ENCODE measurements at places on chromosomes 13 and 19.

DNA sequence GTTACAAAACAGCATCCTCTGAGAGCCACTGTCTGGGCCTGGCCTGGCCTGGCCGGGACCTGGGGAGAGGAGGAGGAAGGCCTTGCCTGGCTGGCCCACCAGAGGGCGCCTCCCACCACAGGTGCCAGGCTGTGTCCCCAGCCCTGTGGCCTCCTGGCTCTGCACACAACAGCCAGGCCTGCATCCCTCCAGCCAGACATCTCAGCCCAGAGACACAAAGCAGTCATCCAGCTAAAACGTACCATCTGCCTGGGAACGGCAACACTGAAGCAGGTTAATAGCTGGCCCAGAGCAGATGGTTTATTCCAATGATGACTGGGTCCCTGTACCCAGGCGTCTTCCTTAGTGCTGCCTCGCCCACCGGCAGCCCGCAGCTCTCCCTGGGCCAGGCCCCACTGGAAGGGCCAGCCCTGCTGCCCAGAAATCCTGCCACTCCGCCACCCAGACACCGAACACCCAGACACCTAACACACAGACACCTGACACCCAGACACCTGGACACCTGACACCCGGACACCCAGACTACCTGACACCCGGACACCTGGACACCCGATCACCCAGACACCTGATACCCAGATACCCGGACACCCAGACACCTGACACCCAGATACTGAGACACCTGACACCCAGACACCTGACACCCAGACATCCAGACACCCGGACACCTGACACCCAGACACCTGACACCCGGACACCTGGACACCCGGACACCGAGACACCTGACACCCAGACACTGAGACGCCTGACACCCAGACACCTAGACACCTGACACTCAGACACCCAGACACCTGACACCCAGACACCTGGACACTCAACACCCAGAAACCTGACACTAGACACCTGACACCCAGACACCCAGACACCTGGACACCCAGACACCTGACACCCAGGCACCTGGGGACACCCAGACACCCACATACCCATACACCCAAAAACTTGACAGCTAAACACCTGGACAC lies 20.1 kb downstream of the C19orf12 start:
- peak; percentile 67 for DNase-seq

DNA sequence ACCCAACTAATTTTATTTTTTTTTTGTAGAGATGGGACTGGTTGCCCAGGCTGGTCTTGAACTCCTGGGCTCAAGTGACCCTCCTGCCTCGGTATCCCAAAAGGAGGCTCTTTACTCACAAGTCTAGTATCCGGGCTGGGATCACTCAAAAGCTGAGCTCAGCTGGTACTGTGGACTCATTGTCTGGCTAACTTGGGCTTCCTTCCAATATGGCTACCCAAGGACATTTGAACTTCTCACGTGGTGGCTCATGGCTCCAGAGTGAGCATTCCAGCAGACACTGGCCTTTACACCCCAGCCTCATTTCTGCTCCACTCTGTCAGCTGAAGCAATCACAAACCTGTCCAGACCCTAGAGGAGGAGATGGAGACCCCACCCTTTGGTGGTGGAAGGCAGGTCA lies 28.9 kb downstream of the HPN start:
- no peak for DNase-seq

GRCh38 chr13:38872693-38873092 lies 117.9 kb downstream of the STOML3 start:
- DNase-seq, result no peak

GRCh38 chr19:54729416-54730188 lies 5.4 kb downstream of the KIR3DL3 start:
- DNase-seq, result no peak

DNA sequence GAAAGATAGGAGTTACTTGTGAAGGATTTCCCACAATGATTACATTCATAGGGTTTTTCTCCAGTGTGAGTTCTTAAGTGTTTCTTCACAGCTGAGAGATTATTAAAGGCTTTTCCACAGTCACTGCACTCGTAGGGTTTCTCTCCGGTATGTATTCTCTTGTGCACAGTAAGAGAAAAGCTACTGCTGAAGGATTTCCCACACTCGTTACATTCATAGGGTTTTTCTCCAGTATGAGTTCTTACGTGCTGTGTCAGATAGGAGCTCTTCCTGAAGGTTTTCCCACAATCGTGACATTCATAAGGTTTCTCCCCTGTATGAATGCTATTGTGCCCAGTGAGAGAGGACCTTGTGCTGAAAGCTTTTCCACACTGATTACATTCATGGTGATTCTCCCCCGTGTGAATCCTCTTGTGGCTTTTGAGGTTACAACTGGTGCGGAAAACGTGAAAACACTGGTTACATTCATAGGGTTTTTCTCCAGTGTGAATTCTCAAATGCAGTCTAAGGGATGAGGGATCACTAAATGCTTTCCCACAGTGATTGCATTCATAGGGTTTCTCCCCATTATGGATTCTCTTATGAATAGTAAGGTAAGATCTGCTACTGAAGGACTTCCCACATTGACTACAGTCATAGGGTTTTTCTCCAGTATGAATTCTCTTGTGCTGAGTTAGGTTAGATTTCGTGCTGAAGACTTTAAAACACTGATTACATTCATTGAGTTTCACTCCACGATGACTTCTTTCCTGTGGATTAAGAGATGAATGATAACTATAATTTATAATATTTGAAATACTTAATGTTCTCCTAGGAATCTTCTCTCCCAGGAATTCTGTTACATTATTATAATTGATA lies 20.6 kb downstream of the ZNF558 start:
- DNase-seq, result no peak

- no peak for DNase-seq
These were observed 852.0 kb downstream of the DACH1 start for GRCh38 chr13:71015021-71015420.

- no peak for DNase-seq
These were observed 1779.2 kb upstream of the MIR17HG start for GRCh38 chr13:89568276-89568675.

- no peak for DNase-seq
These were observed 497.0 kb downstream of the FOXO1 start for GRCh38 chr13:40169476-40169875.

GRCh38 chr19:13262450-13262849 lies 112.2 kb downstream of the IER2 start:
- no peak for DNase-seq

DNA sequence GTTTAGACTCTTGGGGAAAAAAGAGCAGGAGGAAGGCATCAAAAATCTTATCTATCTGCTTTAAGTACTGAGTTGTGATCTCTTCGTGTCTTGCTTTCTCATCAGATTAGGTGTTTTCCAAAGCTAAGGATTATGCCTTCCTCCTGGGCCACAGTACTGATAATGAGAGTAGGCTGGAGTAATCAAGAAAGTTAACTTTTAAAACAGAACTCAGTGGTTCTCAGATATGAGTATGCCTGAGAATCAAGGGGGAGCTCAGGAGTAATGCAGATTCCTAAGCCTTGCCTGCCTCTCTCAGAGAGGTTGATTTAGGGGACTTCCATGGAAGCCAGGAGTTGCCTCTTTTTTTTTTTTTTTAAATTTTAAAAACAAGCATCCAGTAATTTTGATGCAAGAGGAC lies 23.5 kb downstream of the CDADC1 start:
- no peak for DNase-seq

- peak; percentile 65 for DNase-seq
These were observed 3.1 kb downstream of the ABHD17A start for GRCh38 chr19:1882089-1882785.

- DNase-seq, result no peak
These were observed 1.8 kb upstream of the NEK3 start for GRCh38 chr13:52161181-52161646.

DNA sequence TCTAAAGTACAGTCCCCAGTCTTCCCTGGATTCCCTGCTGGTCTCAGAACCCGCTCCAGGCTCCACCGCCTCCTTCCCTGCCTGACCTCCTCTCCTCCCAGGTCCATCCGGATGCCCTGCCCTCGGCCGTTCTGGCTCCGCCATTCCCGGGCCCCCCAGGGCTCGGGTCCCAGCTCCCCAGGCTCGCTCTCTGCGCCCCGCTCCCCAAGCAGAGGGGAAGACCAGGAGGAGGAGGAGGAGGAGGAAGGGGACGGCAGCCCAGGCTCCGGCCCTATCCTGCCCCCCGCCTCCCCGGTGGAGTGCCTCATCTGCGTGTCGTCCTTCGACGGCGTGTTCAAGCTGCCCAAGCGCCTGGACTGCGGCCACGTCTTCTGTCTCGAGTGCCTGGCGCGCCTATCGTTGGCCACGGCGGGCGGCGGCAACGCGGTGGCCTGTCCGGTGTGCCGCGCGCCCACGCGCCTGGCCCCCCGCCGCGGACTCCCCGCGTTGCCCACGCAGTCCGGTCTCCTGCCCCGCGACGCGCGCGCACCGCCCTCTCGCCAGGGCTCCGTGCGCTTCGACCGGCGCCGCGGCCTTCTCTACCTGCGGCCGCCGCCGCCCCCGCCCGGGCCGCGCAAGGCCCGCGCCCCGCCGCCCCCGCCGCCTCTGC lies 647 bp downstream of the RNF225 start:
- no peak for DNase-seq

DNA sequence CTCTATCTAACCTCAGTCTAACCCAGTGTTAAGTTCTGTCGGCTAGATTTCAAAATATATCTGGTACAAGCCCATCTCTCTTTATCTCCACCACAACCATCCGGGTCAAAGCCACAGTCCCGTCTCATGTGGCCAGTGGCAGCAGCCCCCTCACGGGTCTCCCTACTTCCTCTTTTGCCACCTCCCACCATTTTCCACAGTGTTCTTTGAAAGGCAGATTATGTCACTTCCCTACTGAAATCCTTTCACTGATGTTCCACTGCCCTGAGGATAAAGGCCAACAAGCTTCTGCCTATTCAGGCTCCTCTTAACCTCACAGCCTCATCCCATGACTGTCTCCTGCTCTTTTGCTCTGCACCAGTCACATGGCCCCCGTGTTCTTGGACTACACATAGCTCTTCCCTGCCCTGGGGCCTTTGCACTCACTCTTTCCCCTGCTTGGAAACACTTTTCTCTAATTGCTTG lies 117.2 kb downstream of the UBL3 start:
- no peak for DNase-seq

GRCh38 chr13:44759384-44760360 lies 183.5 kb upstream of the TSC22D1 start:
- DNase-seq, result no peak

DNA sequence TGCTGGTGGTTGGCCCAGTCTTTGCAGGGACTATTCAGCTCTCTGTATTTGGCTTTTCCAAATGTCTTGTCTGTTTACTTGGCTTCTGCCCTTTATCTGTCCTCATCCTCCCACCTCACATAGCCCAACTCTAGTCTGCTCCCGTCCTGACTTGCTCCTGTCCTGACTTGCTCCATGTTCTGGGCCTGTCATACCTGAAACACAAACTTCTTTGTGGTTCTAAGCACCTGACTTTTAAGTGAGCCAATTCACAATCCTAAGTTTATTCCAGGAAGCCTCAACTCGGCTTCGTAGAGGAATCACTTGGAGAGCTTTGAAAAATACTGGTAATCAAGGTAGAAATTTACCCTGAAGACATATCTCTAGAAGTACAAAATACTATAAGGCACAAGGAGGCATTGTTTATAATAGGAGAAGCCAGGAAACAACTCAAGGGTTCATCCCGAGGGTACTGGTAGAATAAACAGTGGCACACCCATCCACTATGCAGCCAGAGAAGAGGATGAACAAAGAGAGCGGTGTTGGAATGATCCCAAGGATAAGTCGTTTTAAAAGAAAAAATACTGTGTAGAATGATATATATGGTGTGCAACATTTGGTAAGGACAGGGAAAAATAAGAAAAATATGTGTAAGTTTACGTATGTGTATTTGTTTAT lies 284.5 kb downstream of the FGF14 start:
- no peak for DNase-seq

DNA sequence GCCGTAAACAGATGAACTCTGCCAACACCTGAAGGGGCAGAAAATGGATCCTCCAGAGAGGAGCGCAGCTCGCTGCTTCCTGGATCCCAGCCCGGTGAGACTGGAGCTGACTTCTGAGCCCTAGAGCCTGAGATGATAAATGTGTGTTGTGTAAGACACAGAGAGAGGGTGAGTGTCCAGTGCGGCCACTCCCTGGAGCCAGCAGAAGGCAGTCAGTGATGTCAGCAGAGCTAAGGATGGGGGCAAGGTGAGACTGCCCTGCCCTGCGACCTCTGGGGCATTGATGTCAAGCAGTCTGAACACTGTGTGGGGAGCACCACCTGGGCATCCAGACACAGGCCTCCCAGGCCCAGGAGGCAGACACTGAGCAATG lies 9.7 kb upstream of the SLC35E1 start:
- DNase-seq, result no peak

- DNase-seq, result no peak
These were observed 873.9 kb downstream of the SLITRK1 start for GRCh38 chr13:83008212-83008929.

DNA sequence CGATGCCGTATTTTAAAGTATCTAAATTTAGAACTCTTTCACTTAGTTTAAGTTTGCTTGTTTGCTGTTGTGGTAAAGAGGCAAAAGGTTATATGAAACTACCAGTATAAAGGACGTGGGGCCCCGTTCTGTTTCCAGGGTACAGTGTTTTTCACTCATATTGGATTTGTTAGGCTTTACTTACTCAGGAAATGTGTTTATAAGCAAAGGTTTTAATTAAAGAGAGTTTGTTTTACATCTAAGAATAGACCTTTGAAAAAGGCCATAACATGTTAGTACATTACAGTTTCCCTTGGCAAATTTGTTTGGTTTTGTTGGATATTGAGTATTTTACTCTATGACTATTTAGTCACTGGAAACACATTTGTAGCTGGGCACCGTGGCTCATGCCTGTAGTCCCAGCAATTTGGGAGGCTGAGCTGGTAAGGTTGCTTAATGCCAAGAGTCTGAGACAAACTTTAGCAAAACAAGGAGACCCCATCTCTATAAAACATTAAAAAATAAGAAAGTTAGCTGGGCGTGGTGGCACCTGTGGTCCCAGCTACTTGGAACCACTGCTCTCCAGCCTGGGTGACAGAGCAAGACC lies 7.1 kb downstream of the DGKH start:
- DNase-seq, result no peak

GRCh38 chr19:32238076-32238475 lies 107.3 kb upstream of the ZNF507 start:
- DNase-seq, result no peak

GRCh38 chr13:112972867-112973576 lies 4.0 kb downstream of the MCF2L start:
- DNase-seq, result no peak

- DNase-seq, result no peak
These were observed 2841.1 kb upstream of the PCDH20 start for GRCh38 chr13:64256751-64257150.

- peak; percentile 36 for DNase-seq
These were observed 32.7 kb upstream of the GPR183 start for GRCh38 chr13:99339736-99340397.

GRCh38 chr13:48979892-48980291 lies 4.2 kb downstream of the FNDC3A start:
- no peak for DNase-seq

DNA sequence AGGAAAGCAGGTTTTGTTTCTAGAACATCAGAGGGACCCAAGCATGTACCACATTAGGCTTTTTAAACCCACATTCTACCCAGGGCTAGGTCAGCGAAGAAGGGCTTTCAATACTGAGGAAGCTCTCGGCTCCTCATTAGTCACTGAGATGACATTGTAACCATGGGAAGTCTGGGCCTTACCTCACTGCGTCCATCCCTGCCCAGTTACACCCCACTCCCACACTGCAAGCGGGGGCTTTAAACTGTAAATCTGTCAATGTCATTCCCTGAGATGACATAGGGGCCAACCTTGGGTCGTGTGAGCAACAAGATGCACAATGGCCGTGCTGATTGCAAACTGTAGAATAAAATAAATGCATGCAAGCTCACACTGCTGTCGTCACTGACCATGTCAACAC lies 21.7 kb upstream of the TFDP1 start:
- no peak for DNase-seq
